Stimulated activated CD4-positive, alpha-beta T cell treated with anti-CD3 and anti-CD28 coated beads, Interleukin-15, amount 100 ng/mL, for 1 hour (primary cell): ENCODE measurements at places on chromosomes 1 and 21.
A peak's percentile ranks its signal among the peaks of the same experiment; 100 is the strongest.

GRCh38 chr21:31194510-31195293, 149.4 kb downstream of the TIAM1 start:
- no peak for DNase-seq

GRCh38 chr1:224541901-224542630, 74.1 kb upstream of the CNIH3 start:
- DNase-seq: no peak

- DNase-seq: no peak
These were observed 82.7 kb downstream of the HLCS start for GRCh38 chr21:36883532-36884486.

DNA sequence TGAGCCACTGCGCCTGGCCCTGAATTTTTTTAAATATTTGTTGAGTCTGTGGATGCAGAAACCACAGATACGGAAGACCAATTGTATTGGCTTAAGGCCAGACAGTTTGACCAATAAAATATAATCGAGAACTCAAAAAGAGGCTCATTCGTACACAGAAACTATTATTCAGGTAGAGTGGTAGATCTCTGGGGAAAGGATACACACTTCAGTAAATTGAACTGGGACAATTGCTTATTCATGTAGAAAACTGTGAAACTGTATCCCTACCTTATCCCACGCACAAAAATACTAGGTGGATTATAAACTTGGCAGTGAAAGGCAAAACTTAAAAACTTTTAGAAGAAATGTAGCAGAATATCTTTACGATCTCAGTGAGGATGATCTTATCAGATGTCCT, 25.0 kb upstream of the SHE start:
- DNase-seq: no peak

DNA sequence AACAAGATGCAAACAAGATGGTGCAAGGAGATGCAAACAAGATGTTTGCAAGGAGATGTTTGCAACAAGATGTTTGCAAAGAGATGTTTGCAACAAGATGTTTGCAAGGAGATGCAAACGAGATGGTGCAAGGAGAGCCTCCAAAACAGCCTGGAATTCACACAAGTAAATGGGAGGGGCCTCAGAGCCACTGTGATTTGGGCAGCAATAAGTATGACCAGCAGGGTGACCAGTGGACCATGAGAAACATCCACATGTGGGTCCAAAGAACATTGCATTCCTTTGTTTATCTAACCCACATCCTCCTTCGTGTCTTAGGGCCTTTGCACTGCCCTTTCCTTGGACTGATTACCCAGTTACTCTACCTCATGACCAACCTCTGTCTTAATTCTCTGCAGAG, 162.9 kb downstream of the PLPP3 start:
- DNase-seq: no peak

- DNase-seq: no peak
These were observed 57.4 kb downstream of the COL6A1 start for GRCh38 chr21:46038871-46039397.

DNA sequence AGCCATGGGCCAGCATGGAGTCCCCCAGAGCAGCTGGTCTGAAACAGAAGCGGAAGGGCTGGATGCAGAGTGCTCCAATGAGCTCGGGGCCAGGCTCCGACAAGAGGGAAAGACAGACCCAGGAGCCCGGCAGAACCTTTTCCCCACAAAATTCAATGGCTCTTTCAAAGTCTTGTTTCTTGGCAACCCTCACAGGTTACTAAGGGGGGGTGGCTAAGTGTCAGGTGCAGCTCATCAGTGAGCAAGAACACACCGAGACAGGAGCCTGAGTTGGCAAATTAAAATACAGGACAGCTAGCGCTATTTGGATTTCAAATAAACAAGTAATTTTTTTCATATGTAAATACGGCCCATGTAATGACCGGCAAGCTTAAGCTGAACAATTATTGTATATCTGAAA, 27.3 kb downstream of the PGBD5 start:
- DNase-seq: no peak

DNA sequence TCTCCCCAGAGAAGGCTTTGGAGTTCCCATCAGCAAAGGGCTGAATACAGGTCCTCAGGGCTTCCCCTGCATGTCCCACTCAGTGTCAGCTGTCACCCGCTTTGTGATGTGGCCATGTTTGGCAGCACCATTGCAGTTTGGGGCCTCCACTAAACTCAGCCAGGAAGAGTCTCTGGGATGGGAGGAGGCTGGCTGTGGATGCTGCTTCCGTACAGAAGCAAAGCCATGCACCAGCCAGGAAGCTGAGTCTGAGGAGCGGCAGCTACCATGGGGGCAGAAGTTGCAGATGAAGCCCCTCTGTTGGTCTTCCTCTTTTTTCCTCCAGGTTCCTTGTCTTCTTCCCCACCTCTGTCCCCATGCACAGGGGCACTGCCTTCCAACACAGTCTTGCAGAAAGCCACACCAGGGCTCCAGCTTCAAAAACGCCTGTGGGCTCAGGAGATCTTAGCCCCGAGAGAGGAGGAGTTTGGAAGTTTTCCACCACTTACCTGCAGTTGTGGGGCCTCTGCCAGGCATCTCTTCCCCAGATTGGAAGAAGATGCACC, 416.8 kb downstream of the NPHP4 start:
- no peak for DNase-seq

DNA sequence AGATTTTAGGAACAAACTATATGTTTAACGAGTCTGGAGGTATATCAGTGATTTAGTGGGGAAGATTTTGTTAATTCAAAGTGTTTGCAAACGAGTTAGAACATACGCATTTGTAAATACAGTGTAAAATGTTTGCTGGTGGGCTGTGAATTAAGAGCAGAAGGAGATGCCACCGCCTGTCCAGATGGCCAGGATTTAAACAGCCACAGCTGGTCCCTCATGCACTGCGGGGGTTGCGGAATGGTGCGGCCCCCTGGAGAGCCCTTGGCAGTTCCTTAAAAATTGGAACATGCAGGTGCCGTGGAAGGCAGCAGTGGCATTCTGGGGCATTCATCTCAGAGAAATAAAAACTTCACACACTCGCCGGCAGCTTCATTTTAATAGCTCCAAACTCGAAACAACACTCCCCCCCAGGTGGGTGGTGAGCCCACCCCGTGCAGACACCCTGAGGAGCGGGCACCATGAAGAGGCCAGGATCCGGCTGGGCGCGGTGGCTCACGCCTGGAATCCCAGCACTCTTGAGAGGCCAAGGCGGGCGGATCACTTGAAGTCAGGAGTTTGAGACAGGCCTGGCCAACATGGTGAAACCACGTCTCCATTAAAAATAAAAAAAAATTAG, 3.5 kb upstream of the C1orf159 start:
- DNase-seq: no peak

- no peak for DNase-seq
These were observed 207.4 kb upstream of the RUNX1 start for GRCh38 chr21:35256468-35256988.

DNA sequence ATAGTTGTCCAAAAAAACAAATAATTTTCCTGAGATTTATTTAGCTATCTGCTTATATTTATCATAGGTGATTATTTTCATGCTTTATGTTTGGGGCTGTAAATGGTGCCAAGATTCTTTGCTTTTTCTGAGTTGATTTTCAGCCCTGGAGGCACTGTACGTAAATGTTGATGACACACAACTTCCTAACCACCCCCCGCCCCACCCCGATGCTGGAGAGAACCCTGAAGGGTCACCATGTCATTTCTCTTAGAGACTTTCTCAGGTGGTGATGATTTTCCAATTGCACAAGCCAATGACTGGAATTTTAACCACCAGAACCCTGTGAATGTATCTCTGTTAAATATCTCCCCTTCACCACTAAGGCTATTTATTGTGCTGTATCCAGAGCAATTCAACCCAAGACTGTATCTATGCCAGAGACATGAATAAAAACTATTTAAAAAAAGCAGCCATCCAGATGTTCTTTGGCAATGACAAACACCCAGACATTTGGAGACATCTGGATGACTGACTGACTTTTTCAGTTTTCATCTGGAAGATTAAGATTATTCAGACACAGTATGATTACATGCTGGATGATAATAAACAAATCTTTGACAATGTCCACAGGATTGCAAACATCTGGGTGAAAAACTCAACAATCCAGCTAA, 346.0 kb downstream of the LMX1A start:
- no peak for DNase-seq

GRCh38 chr1:100671601-100672000, 47.9 kb upstream of the VCAM1 start:
- no peak for DNase-seq

GRCh38 chr1:39691383-39692151, at the start of gene HPCAL4:
Gene HPCAL4, minus strand, starts transcription at chr1:39691433. Its CDS starts 6,830 bp downstream, at chr1:39684603.
- DNase-seq: peak; percentile 87

- no peak for DNase-seq
These were observed 594.8 kb downstream of the USP25 start for GRCh38 chr21:16324630-16325029.

DNA sequence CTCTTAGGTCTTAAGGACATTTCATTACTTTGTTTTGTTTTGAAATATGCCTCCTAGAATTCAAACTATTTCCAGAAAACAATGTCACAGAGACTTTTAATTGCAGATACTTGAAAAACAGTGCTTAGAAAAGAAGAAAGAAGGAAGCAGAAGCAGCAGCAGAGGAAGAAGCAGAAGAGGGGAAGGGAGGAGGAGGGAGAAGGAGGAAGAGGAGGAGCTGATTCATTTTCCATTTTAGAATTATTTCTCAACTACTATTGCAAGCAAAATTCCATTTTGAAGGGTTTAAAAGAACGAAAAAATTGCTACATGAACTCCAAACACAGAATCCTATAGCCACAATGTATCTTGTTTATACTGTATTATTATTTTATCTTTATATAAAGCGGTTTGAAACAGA, 13.9 kb downstream of the RC3H1 start:
- DNase-seq: no peak

DNA sequence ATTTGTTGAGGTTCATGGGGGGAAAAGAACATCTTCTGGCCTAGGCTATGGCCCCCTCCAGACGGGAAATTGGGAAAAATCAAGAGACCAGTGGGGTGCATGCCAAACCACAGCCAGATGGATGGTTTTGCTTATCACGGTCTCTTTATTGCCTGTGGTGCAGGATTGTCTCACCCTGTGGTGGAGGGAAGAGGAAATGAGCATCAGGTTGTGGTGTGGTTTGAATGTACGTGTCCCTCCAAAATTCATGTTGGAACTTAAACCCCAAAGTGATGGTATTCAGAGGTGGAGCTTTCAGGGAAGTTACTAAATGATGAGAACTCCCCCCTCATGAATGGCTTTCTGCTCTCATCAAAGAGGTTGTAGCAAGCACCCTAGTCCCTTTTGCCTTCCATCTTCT, 525.7 kb downstream of the NPHP4 start:
- DNase-seq: no peak

GRCh38 chr1:204014336-204014735, 58.6 kb upstream of the SOX13 start:
- DNase-seq: no peak

- DNase-seq: no peak
These were observed 60.8 kb upstream of the PGD start for GRCh38 chr1:10338047-10338446.

- no peak for DNase-seq
These were observed 50.9 kb downstream of the DHX9 start for GRCh38 chr1:182889997-182890396.

DNA sequence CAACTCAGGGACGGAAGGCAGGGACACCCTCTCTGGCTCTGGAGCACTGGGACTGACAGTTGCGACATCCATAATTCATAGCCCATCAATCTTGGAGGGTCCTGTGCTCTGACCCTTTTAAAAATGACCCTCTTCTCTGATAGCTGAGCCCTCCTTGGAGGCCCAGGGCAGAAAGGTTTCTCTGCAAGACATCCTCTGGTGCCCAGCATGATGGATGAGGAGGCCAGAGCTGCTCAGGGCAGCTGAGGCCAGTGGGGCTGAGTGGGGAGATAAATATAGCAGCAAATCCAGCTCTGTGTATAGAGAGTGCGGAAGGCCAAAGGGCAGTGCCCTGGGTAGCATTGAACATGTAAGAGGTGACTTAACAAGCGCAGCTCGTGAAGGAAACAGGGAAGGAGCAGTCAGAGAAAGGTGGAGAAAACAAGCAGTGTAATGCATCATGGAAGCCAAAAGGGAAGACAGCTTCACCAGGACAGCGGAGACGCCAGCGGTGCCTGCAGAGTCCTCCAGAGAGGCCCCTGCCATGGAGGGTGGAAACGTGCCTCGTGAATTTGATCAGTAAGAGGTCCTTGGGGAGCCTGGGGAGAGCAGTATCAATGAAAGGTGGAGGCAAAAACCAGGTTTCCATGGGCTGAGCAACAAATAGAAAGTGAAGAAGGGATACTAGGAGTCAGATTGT, 50.4 kb upstream of the FMOD start:
- no peak for DNase-seq

GRCh38 chr1:228683428-228683827, 51.9 kb upstream of the RHOU start:
- DNase-seq: no peak

- DNase-seq: no peak
These were observed 127.7 kb upstream of the COL6A1 start for GRCh38 chr21:45853703-45854342.

DNA sequence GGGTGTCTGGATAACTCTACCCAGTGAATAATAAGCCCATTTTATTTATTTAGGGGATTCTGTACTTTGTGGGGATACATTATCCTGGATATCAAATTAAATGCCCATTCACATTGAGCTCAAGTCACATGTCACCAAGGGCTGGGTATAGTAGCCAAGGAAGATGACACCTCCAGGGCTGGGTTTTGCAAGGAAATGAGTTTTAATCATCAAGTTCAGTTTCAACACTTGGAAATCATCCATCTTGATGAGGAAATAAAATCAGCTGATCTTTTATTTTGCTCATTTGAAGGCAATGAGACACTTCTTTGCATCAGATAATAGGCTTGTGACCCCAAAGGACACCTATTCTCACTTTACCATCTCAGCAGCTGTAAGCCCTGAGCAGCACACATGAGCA, 80.0 kb upstream of the TNR start:
- no peak for DNase-seq

GRCh38 chr1:231240531-231240882, 505 bp upstream of the GNPAT start:
- no peak for DNase-seq

DNA sequence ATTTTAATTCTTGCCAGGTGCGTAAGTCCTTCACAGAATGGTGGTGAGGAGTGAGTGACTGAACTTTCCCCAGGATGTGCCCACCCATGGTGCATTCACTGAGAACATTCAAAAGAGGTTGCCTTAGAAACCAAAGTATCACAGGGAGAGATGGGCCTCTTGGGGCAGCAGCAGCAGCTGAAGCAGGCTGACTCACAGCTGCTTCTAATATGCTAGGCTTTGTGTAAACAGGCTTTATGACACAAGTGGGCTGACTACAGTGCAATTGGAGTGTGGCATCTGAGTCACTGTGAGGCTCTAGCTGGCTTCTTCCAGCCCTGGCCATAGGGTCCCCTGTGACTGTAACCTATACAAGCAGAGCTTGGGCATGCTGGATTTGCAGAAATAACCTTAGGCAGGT, 12.6 kb downstream of the PIGP start:
- DNase-seq: no peak

DNA sequence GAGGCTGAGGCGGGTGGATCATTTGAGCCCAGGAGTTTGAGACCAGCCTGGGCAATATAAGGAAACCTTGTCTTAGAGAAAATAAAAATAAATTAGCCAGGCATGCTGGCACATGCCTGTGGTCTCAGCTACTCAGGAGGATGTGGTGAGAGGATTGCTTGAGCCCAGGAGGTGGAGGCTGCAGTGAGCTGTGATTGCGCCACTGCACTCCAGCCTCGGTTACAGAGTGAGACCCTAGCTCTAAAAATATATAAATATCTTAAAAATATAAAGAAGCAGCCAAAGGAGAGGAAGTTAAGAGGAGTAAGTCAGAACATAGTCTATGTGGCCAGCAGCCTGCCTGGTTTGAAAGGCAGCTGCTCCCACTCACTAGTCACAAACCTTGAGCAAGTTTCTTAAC, 4.5 kb upstream of the IL10RB start:
- DNase-seq: no peak

- peak; percentile 38 for DNase-seq
These were observed 1.1 kb downstream of the CKS1B start for GRCh38 chr1:154975409-154976059.
